ENCODE measurements at places on chromosomes 4 and X. TPM values are rescaled to one million over a fixed set of nuclear protein-coding genes. Genes with fewer than 3 reads are reported as not detected.

DNA sequence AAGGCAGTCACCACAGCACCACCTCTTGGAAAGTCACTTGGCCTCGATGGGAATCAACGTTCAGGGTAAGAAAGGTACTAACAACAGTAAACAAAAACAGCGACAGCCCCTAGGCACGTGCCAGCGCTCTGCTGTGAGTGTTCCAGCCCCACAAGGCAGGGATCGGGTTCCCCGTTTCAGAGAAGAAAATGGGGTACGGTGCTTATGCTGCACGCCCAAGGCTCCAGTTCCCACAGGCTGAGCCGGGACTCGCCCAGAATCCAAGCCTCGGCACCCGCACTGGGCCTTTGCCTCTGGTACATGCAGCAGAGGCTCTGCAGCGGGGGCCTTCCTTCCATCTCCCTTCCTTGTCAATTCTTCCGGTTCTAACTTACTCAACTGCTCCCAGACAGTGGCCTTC is 37.3 kb downstream of the WDR1 start:
- DNase-seq: no peak

DNA sequence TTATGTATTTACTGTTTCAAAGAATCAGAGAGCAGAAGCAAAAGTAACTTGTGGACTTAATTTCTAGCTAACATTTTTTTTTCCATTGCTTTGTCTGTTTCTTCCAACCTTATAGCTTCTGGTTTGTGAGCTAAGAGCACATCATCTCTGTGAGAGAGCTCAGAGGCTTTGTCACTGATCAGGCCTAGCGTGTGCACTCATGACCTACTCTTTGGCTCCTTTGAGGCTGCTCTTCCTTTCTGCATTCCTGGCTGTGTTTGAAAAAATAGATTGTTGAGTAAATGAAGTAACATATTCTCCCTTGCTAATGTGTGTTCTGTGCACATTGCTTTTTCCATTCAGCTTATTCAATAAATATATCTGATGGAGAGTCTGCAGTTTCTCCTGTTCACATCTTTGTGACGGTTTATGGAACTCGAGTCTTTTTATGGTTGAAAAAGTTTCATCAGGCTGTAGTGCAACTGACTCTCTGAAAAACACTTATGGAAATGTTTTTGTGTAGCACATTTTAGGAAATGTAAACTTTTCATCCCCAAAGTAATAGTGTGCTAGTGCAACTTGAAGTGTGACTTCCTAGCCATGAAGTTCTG is 133.0 kb downstream of the RAPGEF2 start:
- DNase-seq: no peak

DNA sequence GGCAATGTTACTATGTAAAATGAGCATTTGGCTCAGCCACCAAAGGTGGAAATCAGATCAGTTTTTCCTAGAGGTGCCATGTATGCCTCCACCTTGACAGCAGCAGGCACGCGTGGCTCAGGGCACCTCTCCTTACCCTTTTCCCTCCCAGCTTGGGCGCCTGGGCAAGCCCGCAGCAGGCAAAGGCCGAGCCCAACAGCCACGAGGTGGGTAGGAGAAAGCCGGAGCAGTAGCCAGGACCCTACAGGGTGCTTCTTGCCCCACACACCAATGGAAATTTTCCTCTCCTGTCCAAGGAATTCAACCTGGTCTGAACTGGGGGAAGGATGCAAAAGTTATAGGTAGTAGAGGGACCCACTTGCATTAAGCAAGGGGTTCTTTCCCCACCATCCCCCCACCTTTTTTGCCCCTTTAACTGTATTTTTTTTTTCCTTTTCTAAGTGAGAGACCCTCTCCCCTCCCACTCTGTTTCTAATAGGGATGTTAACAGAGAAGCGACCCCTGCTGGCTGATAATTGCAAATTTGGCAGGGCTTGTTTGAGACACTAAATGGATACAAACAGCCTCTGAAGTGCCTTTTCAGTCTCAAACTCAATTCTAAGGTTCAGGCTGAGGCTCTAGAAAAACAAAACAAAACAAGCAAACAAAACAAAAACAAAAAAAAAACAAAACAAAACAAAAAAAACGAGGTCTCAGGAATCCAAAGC is 895.1 kb downstream of the PCDH18 start:
- DNase-seq: no peak

GRCh38 chr4:24625091-24625490 is 40.7 kb upstream of the DHX15 start:
- no peak for DNase-seq

DNA sequence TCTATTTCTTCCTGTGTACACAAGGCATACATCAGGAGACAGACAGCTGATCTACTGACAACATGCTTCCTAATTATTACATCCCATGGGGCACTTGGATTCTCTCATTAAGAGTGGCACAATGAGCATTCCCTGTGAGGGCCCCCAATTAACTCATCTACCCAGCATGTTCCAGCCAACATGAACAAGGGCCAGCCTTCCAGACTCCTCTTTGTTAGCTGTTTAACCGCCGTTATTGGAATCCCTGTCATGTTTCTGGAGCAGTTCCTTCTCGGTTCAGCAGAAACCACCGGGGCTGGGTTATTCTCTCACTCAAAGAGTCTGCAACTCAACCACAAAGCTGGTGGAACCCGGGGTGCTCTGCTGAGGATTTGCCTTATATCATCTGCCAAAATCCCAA is 9.9 kb upstream of the GPM6B start:
- DNase-seq: no peak

- DNase-seq: peak; percentile 16
Measured at GRCh38 chr4:39526765-39527295, 409 bp downstream of the UGDH start.

GRCh38 chrX:22278375-22278774 is 5.7 kb downstream of the CBLL2 start:
- DNase-seq: no peak

DNA sequence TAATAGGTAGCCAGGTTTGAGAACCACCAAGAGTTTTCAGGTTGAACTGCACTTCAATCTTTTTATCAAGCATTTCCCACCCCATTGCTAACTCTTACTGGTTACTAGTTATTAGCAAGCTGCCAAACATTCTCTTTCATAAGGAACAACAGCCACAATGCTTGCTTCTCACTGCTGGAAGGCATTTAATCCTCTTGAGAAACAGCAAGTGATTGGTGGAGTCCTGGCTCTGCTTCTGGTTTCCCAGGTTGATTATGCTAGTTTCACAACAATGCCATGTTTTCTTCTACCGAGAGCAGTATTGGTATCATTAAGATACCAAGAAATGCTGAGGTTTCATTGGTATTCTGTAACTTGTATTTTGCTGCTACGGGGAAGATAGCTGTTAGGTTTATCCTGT is 32.2 kb upstream of the TXLNG start:
- DNase-seq: no peak

GRCh38 chrX:108254636-108255035 is 163.1 kb downstream of the ATG4A start:
- DNase-seq: no peak

GRCh38 chr4:146550161-146550560 is 28.4 kb upstream of the SLC10A7 start:
- no peak for DNase-seq

- DNase-seq: no peak
Measured at GRCh38 chr4:304969-305680, at the start of gene ZNF732. Gene ZNF732, minus strand, starts transcription at chr4:305474. Its CDS starts 164 bp downstream, at chr4:305310.

DNA sequence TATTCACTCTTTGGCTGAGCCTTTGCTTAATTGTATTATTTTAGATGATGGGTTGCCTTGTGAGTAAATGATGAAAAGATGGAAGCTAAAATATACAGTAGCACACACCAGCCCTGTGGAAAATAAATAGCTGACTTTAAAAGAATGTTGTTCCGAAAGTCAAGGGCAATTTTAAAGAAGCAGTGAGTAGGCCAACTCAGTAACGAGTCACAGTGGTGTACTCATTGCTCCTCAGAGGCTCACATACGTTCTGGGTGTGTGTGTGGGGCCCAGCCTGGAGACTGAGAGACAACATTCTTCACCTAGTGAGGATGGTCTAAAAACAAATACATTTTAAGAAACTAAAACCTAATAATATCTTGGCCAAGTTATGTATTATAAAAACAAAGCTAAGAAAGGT is 640.3 kb downstream of the TRIML1 start:
- DNase-seq: no peak

DNA sequence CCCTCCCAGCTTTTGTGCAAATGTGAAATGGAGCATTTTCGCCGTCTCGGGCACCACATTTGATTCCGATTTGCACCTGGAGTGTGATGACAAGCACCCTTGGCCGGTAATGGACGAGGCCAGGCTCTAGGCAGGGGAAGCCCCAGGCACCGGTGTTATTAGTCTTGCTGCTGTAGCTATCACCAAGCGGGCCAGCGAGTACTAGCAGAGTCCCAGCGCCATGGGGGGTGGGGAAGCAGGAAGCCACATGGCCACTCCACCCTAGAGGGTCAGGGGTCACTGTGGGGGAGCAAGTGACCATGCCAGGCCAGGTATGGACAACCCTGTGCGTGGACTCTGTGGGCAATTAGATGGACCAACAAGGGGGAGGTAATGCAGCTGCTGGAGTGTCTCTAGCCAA is 88.8 kb downstream of the CPZ start:
- DNase-seq: no peak

DNA sequence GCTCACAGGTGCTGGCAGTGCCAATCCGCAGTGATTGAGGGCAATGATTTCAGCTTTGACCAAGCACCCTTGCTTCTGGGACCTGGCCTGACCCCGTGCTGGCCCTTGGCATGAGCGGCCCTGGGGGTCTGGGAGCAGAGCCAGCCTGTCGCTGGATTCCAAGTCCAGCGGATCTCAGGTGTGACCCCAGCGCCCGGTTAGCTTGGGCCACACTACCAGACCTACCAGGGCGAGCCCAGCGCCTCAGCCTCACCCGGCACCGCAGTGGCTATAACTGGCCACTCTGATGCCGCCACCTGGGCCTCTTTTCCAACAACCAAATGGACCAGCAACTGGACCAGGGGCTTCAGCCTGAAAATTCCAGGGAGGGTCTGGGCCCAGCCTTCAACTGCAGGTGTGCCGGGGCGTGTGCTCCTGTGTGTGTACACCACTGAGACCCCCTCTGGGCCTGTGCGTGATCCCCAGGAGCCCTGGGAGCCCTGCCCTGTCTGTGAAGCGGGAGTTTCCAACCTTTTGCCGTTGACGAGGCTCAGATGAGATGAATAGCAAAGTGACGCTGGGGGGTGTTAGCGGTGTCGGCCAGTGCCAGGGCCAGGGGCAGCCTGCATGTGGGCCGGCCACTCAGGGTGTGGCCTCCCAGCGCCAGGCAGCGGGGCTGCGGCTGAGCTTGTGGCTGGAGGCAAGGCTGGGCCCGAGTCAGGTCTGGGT is 658 bp downstream of the SH3TC1 start:
- peak; percentile 40 for DNase-seq

DNA sequence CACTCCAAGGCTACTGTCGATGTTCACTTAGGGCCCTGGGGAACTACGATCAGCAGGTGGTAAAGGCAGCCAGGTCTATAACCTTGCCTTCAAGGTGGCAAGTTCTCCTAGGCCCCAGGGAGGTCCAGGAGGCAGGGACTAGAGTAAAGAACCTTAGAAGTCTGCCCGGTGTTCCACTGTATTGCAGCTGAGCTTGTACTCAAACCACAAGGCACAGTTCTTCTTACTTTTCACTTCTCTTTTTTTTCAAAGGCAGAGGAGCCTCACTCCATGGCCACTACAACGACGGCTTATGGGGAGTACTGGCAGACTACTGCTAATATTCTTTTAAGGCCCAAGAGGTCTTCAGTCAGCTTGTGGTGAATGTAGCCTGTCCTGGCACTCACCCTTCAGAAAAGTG is 78.8 kb upstream of the GPR174 start:
- DNase-seq: no peak

- DNase-seq: no peak
Measured at GRCh38 chr4:79798047-79798446, 275.0 kb downstream of the ANTXR2 start.

DNA sequence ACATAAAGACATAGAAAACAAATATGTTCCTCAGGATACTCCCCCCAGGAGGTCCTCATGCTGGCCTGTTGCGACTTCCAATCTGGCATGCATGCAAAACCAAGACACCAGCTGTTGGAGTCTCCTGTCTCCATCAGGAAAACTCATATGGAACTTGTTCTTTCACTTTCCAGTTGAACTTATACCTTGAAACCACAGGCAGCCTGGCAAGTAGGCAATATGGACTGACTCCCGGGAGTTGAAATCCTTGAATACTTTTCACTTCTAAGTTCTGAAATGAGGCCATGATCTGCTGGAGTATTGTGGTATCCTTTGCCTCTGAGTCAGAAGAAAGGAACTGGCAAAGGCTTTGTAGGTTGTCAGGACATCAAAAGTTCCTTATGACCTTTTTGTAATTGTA is 444.2 kb downstream of the IDS start:
- no peak for DNase-seq

DNA sequence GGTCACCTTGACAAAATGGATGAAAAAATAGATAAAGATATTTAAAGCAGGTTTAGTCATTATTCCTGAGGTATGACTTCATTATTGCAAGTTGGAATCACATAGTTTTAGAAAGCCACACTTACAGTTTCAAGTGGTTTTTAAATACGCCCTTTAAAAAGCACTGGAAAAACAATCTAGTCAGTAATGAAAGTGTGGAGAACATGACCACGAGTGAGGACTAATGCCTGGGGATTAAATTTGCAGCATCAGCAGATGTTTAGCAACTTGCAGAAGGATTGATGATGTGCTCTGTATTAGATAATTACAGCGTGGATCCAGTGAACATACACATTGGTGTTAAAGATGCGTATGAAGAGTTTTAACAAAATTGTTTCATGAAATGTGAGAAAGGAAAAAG is 5.9 kb downstream of the SPARCL1 start:
- no peak for DNase-seq

GRCh38 chrX:39854772-39855747 is 242.7 kb downstream of the BCOR start:
- peak; percentile 64 for DNase-seq

DNA sequence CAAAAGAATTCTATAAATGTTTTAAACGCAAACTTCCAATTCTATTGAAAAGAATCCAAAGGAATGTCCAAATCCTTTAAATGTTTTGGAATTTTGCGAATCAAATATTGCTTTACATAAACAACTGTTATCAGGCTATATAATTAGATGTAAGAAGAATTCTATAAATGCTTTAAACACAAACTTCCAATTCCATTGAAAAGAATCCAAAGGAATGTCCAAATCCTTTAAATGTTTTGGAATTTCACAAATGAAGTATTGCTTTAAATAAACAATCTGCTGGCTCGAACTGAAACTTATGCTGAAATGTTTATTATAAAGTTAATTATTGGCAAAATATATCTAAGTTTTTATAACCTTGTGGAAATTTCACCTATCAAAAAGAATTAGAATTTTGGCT is 16.1 kb downstream of the DAPP1 start:
- no peak for DNase-seq

- DNase-seq: no peak
Measured at GRCh38 chr4:32219306-32220075, 1499.3 kb downstream of the PCDH7 start.

GRCh38 chrX:40719218-40719617 is 16.1 kb downstream of the MED14 start:
- DNase-seq: no peak

The HERC6 gene
- 8.3 TPM for total RNA-seq

The F8A2 gene
- total RNA-seq: not detected

The EVC2 gene
- 2.6 TPM for total RNA-seq

The POU3F4 gene
- total RNA-seq: not detected

The MAGEA9B gene
- not detected for total RNA-seq

The GRXCR1 gene
- not detected for total RNA-seq

The SYNPO2 gene
- 0.18 TPM for total RNA-seq

The CT45A3 gene
- not detected for total RNA-seq

The CDK16 gene
- total RNA-seq: 112 TPM

The MAGEB1 gene
- not detected for total RNA-seq

The PABPC1L2B gene
- total RNA-seq: not detected

The P2RY10 gene
- total RNA-seq: 17.4 TPM

The RWDD4 gene
- total RNA-seq: 17.6 TPM

Measured in natural killer cell (primary cell).